ENCODE measurements at places on chromosomes 1 and 21.

DNA sequence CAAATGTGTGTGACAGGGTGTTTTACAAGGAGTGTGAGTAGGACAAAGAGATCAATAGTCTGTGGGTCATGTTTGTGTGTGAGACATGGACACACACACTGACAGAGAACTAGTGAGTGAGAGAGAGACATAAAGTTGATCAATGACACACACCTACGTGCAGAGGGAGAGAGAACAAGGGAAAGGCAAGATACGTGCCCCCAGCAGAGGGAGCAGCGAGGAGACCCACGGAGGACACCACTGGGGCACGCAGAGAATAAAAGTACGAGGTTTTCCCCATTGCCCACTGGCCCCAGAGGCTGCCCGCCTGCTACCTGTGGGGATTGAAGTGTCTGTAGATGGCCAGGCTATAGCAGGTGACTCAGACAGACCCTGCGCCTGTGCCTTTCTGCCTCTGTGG lies 130.2 kb upstream of the CSF3R start:
- DNase-seq = no peak

GRCh38 chr21:37513383-37513782 lies 146.8 kb downstream of the DYRK1A start:
- no peak for DNase-seq

DNA sequence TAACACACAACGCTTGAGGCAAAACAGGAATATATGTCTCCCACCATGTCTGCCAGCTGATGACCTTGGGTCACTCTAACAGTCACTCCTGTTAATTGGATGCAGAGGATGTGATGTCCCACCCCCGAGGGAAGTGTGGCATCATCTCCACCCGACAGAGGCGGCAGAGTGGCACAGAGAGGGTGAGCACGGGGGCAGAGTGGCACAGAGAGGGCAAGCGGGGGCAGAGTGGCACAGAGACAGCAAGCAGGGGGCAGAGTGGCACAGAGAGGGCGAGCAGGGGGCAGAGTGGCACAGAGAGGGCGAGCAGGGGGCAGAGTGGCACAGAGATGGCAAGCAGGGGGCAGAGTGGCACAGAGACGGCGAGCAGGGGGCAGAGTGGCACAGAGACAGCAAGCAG lies 44.3 kb downstream of the DISP3 start:
- DNase-seq = no peak

- no peak for DNase-seq
Measured at GRCh38 chr21:25366116-25366515, 241.2 kb downstream of the MRPL39 start.

GRCh38 chr1:22851517-22851916 lies 121.1 kb downstream of the LACTBL1 start:
- no peak for DNase-seq

GRCh38 chr1:28136922-28137613 lies 39.4 kb downstream of the PTAFR start:
- no peak for DNase-seq

DNA sequence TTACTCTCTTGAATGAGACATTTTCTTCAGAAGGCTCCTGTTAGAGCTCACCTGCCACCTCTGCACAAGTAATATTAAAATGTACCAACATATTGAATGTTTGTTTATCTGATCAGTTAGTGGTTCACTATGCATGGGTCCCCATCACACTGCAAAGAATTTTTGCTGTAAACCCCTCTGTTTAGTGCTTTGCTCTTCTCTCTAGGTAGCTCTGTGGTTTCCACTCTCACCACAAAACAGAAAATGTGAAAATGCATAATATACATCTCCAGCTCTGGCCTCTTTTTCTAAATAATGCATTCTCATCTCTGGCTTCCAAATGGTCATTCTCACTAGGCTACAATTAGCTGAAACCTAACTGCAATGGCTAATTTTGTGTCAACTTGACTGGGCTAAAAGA lies 176.7 kb downstream of the TRIM33 start:
- no peak for DNase-seq

- no peak for DNase-seq
Measured at GRCh38 chr21:33696465-33696864, 54.2 kb downstream of the ITSN1 start.

DNA sequence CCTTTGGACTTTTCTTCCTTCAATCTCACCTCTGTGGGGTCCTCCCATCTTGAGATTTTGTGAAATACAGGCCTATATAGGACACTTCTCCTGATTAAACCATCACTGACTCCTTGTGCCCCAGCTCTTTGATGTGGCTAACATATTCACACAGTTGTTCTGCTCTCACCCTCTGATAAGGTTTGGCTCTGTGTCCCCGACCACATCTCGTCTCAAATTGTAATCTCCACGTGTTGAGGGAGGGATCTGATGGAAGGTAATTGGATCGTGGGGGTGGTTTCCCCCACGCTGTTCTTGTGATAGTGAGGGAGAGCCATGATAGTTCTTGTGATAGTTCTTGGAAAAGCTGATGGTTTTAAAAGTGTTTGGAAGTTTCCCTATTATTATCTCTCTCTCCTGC lies 19.7 kb downstream of the LRRC7 start:
- DNase-seq = no peak
